ENCODE measurements at places on chromosomes 7 and 10.

DNA sequence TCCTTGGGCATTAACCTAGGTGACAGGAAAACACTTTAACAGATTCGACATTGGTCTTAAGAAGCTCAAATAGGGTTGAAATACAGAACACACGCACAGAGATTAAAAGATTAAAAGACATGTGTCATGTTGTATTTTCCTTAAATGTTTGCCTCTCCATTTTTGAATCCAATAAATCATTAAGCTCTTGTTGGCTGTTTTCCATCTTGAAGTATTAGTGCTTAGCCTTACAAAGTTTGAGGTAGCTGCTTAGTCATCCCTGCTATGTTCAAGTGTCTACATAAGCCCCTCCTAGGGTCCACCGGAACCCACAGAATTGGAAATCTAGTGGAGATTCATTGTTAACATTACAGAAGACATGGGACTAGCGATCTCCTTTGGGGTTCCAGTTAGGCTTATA lies 12.7 kb upstream of the GJD4 start:
- no peak for DNase-seq

DNA sequence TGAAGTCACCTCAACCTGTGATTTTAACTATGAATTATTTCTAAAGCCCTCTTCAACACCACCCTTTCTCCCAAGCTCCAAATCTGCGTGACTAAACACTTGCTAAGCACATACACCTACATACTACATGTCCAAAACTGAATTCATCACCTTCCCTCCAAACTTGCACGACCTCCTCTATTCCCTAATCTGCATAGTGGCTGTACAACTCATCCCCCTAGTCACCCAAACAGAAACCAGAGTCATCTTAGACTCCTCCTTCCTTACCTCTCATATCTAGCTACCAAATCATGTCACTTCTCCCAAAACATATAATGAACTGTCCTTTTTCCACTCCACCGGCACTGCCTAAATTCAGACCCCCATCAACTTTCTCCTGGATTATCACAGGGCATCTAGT lies 16.2 kb downstream of the ARHGAP21 start:
- no peak for DNase-seq

- DNase-seq = no peak
These were observed 54.1 kb downstream of the ZNF467 start for GRCh38 chr7:149719050-149719899.

DNA sequence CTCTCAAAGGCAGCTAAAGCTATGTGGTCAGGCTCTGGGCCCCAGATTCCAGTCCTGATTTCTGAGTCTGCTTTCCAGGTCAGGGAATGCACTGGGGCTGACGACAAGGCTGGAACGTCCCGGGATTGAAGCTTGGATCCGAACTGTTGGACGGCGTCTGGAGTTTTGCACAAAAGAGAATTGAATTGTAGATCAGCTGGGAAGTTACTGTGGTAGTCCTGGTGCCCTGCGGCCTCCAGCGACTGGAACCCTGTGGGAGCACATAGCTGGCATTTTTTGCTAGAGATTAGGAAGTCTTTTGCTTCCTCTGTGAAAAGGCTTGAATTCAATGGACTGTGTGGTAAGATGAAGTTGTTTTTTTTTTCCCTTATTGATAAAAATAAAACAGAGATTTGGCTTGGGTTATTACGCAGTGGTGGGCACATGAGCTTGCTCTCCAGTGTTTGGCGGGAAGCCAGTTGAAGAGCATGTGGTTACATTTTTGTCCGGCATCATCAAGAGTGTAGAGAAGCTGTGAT lies at the start of gene HK1:
Gene HK1 (plus strand): TSS at position 51 of the 518 bp plus-strand sequence.
- no peak for DNase-seq

DNA sequence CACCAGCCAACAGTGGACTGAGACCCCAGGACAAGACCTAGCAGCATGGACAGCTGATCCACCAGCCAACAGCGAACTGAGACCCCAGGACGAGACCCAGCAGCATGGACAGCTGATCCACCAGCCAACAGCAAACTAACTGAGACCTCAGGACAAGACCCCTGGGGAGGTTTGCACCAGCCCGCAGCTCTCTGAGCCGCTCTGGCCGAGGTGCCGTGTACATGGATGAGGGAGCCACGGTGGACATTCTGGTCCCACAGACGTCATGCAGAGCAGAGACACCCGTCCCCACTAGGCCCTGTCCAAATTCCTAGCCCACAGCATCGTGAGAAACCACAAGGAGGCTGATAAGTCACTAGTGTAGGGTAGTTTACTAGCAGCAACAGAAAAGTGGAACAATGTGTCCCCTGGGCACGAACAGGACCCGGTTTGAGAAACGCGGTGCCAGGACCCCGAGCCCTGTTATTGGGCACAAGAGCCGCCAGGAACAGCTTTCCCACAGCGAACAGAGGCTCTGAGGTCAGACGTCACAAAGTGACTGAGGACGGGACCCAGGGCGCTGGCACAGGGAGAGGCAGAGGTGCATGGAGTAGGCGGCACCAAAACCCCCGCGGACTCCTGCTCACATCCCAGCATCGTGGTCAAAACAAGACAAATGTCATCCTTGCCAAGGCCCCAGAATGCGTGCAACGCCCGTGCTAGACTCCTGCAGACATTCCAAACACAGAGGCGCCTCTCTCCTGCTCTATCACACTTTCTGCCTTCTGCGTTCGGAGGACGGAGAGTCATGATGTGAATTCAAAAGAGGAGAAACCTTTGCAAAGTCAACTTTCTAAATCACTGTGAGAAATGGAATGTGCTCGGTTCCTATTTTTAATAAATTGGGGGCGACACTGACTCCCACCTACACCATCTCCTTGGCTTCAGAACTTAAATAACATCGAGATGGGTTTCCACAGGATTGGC lies 8.1 kb downstream of the STK32C start:
- no peak for DNase-seq

GRCh38 chr7:25842201-25842733 lies 309.7 kb upstream of the NFE2L3 start:
- no peak for DNase-seq

DNA sequence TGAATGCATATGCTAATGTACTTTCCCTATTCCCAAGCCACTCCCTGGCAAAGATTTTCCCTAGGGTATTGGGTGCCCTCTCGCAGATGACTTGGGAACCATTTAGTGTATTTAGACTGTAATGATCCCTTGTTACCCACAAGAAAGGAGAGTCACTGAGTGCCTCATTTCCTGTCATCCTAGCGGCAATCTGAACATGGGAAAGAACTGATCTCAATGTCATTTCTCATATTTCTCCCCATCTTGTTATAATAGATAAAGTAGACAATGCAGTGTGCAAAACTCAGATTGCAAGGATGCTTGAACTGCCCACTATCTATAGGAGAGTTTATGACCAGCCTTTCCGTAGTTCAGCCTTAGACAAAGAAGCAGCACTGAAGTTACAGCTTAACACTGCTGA lies 123.3 kb downstream of the MICU1 start:
- peak; percentile 50 for DNase-seq

DNA sequence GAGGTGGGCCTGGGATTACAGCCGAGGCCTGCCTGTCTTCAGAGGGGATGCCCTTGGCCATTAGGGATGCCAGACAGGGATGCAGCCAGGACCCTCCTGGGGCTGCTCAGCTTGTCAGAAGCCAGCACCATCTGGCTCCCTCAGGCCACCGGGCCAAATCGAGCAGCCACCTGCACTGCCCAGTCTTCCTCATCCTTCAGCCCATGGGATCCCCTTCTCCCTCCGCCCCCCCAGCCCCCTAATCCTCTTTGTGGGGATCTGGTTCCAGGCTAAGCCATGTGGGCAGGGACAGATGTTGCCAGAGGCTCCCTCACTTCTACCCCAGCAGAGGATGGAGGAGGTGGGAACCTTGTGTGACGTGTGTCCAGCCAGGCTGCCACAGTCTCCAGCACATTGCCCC lies 137.4 kb upstream of the PPIF start:
- no peak for DNase-seq

GRCh38 chr7:47471358-47471703 lies 110.6 kb downstream of the TNS3 start:
- DNase-seq = no peak

DNA sequence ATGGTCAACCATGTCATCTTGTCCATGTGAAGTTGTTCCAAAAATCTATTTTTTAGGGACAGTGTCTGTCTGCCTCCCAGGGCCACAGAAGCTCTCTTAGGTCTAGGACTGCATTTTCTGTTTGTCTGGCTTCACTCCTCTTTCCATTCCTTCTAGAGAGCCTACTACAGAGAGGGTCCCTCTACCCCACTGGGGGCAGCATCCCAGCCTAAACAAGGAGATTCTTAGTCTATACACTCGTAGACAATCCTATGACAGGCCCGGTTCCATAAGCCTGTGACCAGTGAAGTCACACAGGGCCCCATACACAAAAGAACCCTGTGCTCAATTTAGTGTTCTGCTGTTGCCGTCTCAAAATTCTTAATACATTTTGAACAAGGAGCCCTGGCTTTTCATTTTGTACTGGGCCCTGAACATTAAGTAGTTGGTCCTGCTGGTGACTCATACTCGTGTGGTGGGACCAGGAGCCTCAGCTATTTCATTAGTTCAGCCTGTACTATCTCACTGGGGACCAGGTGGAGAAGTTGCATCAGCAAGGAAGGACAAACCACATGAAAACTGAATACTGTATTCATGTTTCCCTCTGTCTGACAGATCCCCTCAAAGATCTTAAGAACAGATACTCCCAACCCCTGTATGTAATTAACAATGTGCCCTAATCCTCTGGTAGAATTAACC lies 23.5 kb upstream of the FAM180A start:
- DNase-seq = peak; percentile 43

- no peak for DNase-seq
These were observed 665.3 kb upstream of the IGFBP3 start for GRCh38 chr7:46586406-46586805.

Data from Jurkat, Clone E6-1 (cell line).